ENCODE measurements at places on chromosomes 11 and 22. TPM values are rescaled to one million over a fixed set of nuclear protein-coding genes. Genes with fewer than 3 reads are reported as not detected.

The CRACR2B gene
- total RNA-seq, result 0.58 TPM

The NXPE4 gene
- not detected for total RNA-seq

The TUBA8 gene
- 0.58 TPM for total RNA-seq

The FAM180B gene
- total RNA-seq, result not detected

The KIRREL3 gene
- 8.5 TPM for total RNA-seq

The KRTAP5-8 gene
- not detected for total RNA-seq

The SGSM1 gene
- 0.28 TPM for total RNA-seq

The OR5B12 gene
- total RNA-seq, result not detected

The YPEL4 gene
- total RNA-seq, result 2.8 TPM

The IGSF9B gene
- total RNA-seq, result under 0.01 TPM

The C2CD2L gene
- 5.2 TPM for total RNA-seq

The TMEM25 gene
- 10.9 TPM for total RNA-seq

The GVQW3 gene
- 1.2 TPM for total RNA-seq

The CD3G gene
- not detected for total RNA-seq

The MMP11 gene
- 3.5 TPM for total RNA-seq

The LPXN gene
- total RNA-seq, result 3.1 TPM

The ANKRD49 gene
- 11.7 TPM for total RNA-seq

The RAG2 gene
- not detected for total RNA-seq

The DESI1 gene
- total RNA-seq, result 13.0 TPM

The PATE4 gene
- not detected for total RNA-seq

Data from regular cardiac myocyte (primary cell).